ENCODE measurements at places on chromosomes 3 and 15.
A peak's percentile ranks its signal among the peaks of the same experiment; 100 is the strongest.

DNA sequence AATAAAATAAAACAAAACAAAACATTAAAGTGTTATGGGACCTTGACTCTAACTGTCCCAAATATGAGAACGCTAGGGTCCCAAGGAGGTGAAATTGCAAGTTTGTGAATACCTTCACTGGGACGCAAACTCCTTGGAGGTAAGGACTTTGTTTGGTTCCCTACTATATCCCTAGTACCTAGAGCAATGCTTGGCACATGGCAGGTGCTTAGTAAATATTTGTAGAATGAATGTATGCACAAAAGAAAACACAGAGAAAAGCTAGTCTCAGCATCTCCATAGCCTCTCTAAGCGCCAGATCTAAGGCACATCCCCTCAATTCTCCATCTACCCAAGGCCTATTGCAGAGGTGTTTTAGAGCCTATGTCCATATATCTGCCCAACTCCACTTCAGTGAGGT, 30.5 kb downstream of the GPR176 start:
- no peak for DNase-seq

DNA sequence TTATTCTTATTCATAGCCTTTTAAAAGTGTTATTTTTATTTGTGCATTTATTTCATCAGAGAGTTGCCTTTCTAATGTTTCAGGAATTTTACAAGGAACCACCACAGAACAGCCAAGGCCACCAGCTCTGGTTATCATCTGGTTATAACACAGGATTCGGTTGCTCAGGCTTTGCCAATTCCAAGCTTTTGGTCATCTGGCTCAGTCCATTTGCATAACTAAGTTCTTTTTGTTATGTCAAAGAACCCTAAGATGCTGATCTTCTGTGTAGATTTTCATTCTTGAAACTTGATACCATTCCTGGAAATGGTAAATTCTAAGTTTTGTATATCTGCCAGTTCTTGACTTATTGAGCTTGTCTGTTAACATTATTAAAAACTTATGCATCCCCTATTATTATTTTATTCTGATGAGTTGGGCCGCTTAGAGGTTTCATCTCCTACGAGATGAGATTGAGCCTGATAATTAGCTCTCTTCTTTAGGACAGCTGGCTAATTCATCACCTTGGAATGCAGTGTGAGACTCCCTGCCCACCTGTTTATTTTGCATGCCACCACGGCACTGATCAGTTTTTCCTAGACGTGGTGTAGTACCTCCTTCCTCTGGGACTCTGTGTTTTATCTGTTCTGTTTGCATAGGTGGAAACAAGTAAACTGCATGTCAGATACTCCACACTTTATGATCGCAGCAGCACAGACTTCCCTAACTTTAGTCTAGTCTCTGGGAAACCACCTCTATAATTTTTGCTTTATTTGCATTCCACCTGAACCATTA, 264.8 kb downstream of the SLCO3A1 start:
- peak; percentile 9 for DNase-seq

- DNase-seq: no peak
These were observed 402.4 kb downstream of the SHQ1 start for GRCh38 chr3:72445827-72446217.

DNA sequence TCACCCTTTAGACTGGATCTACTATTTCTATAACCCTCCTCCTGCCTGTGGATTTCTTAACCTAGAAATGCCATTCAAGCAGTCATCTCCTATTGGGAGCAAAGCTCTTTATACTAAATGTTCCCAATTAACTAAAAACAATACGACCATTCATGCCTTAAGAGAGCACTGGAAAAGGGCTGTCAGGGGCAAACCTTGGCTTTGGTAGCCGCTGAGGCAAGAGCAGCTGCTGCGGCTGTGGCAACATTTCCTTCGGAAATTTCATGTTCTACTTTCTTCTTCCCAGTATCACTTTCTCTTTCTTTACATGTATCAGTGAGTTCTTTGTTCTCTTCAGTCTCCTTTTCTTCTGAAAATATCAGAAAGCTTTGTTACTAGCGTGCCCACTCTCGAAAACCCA, 56.3 kb upstream of the CSPG5 start:
- no peak for DNase-seq

GRCh38 chr15:100218434-100218833, 123.3 kb downstream of the ADAMTS17 start:
- no peak for DNase-seq

DNA sequence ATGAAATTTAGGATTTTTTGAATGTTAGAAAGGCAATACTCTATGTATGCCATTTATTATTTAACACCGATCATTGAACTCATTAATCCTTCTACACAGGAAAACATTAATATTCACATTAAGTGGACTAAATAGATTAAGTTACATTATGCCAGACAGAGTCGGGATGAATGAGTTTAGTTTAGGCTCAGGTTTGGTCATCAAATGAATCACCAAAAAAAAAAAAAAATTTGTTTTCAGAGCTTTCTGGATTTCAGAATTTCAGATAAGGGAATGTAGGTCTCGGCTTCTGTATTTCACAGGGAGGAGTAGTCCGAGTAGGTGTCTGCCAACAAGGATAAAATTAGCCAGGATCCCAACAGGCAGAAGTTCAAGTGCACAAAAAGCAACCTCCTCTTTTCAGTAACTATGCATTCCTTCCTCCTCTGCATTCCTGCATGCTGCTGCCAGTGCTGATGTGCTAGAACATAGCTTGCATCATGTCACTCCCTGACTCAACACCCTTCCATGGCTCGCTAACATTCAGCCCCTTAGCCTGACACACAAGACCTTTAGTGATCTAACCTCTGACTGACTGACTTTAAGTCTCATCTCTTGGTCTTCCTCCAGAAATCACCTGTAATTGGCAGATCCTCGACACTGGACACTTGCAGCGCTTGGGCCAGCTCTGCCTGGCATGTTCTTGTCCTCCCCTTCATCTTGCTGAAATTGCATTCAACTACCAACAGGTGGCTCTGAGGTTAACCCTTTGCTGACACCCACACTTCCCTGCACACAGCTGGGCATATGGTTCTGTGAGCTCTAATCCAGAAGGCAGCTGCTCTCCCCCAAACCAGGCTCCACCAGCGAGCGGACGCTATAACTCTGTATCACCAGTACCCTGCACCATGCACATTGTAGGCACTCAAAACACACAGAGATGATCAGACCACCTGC, 145.4 kb upstream of the PROK2 start:
- peak; percentile 80 for DNase-seq

- no peak for DNase-seq
These were observed 38.8 kb downstream of the TYRO3 start for GRCh38 chr15:41597787-41598186.

DNA sequence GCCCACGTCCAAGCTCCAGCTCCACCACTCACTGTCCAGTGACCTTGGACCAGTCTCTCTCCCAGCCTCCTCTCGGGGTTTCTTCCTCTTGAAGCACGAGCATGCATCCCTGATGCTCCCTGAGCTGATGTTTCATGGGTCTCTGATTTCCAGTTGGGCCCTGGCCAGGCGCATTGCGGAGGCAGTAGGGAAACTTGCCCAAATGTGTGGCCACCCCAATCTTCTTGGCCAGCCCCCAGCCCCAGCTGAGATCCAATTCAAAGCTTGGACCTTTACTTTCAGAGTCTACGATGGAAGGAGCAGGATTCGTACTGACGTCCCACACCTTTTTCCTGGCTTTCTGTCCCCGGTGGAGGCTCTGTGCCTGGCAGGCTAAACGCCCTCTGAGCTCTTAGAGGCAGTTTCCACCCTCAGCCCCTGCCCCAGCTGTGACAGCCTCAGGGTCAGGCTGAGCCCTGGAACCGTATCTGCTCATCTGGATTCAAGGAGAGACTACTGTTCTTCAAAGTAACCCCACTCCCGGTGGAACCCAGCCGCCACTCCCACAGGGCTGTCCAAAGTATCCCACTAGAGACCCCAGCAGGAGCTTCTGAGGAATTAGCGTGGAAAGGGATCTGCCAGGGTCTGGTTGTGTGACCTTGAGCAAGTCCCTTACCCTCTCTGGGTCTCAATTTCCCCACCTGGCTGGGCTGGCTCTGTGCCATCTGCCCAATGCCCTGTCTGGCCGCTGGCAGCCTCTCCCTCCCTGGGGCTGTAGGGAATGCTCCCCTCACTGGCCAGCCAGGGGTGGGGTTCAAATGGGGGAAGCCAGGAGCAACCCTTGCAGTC, 37.4 kb downstream of the CPN2 start:
- no peak for DNase-seq

- no peak for DNase-seq
These were observed 82.8 kb upstream of the IGF1R start for GRCh38 chr15:98565566-98565965.

DNA sequence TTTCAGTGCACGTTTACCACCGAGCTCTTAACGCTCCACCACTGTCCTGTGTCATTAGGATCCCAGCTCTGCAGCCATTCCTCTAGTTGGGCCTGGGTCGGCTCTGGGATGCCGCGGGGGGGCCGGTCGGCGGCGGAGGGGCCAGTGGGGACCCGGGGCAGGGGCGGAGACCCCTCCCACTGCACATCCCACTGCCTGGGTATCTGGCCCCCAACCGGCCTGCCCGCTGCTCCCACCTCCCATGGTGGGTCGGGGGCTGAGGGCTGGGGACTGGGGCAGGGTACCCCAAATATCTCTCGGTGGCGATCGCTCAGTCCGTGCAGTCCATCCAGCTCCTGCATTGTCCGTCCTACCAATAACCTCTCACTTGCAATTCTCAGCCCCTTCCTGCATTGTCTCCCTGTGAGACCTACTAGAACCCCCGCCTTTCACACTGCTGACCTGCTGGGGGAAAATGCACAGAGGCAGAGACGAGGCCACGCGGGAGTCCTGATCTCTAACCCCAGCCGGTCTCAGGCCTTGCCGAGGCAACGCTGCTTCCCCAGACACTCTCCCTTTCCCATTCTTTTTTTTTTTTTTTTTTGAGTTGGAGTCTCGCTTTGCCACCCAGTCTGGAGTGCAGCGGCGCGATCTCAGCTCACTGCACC, 24.0 kb upstream of the MUC20 start:
- no peak for DNase-seq

DNA sequence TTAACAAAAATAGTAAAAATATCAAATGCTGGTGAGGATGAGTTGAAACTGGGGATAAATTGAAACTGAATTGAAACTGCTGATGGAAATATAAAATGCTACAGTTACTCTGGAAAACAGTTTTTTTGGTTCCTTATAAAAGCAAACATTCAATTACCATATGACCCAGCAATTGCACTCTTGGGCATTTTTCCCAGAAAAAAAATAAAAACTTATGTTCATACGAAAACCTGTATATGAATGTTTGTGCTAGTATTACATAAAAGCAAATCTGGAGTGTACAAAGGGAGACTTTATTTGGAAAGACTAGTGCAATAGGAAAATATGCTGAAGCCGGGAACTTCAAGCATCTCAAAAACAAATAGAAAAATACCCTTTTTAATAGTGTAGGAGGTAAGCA, 857.9 kb upstream of the CADM2 start:
- no peak for DNase-seq

GRCh38 chr15:26926081-26926480, 44.9 kb upstream of the GABRG3 start:
- DNase-seq: no peak

GRCh38 chr15:57586661-57587424, 4.9 kb upstream of the MYZAP start:
- no peak for DNase-seq

- DNase-seq: peak; percentile 46
These were observed 60.5 kb downstream of the RAB7A start for GRCh38 chr3:128786434-128787020.

DNA sequence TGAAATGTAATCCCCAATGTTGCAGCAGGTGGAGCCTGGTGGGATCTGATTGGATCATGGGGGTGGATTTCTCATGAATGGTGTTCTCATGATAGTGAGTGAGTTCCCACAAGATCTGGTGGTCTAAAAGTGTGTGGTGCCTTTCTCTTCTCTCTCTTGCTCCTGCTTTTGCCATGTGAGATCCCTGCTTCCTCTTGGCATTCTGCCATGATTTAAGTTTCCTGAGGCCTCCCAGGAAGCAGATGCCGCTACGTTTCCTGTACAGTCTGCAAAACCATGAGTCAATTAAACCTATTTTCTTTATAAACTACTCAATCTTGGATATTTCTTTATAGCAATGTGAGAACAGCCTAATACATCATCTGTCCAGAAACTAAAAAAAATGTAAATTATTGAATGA, 298.3 kb downstream of the MEX3B start:
- no peak for DNase-seq

DNA sequence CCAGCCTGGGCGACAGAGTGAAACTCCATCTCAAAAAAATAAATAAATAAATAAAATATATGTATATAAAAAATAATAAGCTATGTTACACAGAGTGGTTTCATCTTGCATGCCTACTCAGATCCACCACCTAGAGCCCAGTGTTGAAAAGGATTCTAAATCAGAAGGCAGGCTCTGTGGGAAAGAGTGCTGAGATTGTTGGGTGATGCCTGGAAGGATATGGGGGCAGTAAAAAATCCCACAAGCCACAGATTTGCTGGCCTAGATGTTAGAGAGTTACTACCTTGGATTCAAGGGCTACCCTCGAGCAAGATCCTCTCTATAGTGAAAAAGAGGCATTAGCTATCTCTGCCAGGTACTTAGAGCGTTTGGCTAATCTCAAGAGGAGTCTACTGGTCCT, 144.3 kb downstream of the STAC start:
- DNase-seq: no peak

- no peak for DNase-seq
These were observed 557.9 kb downstream of the FGF12 start for GRCh38 chr3:192169332-192169915.

- no peak for DNase-seq
These were observed 612.7 kb upstream of the SGO1 start for GRCh38 chr3:20798666-20799065.

DNA sequence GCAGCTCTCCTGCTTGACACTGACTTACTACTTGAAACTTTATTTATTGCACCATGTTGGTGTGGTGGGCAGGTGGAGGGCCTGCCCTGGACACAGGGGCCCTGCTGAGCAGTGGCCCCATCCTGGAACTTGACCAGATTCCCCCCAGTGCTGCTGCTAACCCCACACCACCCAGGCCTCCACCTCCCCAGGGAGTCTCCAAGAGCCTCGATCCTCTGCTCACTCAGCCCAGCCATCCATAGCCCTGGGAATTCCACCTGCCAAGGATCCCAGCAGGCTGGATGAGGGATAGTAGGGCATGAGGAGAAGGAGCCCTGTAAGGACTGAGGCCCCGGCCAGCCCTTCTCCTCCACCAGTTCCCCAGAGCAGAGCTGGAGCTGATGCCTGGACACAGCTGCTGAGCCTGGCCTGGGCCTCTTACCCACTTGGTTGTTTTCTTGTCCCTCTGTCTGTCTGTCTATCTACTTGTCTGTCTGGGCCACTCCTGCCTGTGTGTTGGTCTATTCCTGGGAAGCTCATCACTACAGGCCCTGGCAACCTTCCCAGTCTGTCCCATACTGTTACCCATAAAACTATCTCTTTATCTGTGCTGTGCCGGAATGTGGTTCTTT, 2.8 kb downstream of the CHAC1 start:
- DNase-seq: no peak

DNA sequence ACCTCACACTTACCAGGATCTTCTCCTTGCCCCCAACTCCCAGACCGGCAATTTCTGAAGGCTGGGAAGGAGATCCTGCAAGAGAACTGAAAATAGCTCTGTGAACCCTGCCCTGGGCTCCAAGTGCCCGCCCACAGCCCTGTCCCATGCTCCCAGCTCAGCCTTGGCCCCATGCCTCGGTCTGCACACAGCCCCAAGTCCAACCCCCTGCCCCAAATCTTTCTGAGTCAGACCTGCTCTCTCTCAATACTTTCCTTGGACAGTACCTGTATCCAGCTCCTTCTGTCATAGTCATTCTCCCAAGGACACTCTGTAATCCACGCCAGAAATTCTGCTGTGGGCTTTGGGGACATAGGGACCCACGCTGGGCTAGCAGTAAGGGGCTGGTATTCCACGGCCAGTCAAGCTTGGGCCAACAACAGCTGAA, 6.3 kb upstream of the SMAD3 start:
- DNase-seq: no peak
